NCI-H446 treated with DMSO at 0.1 percent for 48 hours (cell line): ENCODE measurements at places on chromosomes 1 and 21.

DNA sequence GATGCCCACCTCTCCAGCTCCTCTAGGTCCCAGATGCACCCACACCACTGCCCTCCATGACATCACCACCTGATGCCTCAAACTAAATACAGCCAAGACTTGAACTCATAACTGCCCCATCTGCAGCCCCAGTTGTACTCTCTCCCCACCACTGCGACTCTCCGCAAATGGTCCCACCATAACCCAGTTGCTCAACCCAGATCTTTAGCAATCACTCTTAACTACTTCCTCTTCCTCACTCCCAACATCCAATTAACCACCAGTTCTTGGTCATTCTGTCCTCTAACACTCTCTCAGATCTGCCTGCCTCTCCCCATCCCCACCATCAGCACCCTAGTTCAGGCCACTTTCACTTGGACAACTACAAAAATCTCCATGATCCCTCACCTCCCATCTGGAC, 36.8 kb upstream of the PLA2G2C start:
- no peak for DNase-seq

GRCh38 chr1:152543820-152544219, 22.8 kb downstream of the LCE3E start:
- DNase-seq: no peak

GRCh38 chr1:159960721-159961381, 6.8 kb upstream of the SLAMF9 start:
- DNase-seq: no peak

GRCh38 chr1:227299688-227300087, 18.6 kb downstream of the CDC42BPA start:
- DNase-seq: no peak

DNA sequence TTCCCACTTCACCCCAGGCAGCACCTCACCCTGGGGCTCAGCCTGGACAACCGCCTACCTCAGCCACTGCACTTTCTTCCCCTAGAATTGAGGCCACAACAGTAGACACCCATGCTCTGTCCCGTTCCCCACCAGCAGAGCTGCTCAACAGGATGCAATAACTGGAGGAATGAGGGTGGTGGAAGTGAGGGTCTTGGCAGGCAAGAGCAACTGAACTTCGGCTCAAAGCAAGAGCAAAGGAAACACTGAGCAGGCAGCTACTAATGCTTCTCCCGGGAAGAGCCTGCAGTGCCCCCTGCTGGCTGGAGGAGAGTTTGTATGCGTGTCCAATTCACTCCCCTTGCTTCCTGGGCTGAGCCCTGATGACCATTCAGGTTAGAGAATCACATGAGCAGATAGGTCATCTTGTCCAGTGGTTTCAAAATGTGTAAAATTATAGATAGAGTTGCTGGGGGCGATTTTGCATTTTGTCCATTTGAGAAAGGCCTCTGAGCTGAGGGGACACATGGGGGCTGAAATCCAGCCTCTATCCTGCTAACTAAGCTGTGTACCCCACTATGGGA, 13.9 kb downstream of the NT5C1A start:
- peak; percentile 23 for DNase-seq

DNA sequence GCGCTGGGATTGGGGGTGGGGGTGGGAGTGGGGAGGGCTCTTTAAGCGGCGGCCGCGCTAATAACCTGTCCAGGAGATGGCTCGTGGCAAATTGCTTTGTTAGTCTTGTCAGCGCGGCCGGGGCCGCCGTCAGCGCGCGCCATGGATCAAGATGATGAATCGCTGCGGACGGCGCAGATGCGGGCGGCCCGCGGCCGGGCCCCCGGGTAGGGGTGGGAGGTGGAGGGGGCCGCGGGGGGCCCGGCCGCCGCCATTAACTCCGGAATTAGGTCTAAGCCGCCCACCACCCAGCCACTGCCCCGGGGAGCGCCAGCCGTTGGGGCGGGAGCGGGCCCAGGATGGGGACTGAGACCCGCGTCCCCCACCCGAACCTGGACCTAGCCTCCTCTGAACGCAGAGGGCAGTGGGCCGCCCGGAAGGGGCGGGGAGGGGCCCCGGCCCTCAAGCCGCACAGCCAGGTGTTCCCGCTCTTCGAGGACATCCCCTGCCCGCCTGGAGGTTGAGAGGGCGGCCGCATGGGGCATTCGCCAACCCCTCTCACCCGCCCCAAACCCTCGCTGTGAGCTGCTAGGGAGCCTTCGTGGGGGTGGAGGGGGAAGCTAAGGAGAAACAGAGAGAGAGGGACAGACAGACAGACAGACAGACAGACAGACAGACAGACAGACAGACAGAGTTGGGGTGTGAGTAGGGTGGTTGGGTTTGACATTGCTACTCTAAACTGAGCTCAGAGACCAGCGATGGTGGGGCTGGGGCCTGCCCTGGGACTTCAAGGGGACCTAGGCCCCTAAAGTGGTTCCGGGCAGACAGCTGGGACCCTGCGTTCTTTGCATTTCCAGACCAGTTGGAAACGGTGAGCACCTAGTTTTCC, 3.8 kb upstream of the DMBX1 start:
- DNase-seq: no peak

GRCh38 chr1:8533124-8533523, 215.2 kb downstream of the SLC45A1 start:
- no peak for DNase-seq

GRCh38 chr1:152860129-152860528, 333 bp downstream of the LCE7A start:
- no peak for DNase-seq

- no peak for DNase-seq
These were observed 1.2 kb downstream of the LBR start for GRCh38 chr1:225426395-225427234.

DNA sequence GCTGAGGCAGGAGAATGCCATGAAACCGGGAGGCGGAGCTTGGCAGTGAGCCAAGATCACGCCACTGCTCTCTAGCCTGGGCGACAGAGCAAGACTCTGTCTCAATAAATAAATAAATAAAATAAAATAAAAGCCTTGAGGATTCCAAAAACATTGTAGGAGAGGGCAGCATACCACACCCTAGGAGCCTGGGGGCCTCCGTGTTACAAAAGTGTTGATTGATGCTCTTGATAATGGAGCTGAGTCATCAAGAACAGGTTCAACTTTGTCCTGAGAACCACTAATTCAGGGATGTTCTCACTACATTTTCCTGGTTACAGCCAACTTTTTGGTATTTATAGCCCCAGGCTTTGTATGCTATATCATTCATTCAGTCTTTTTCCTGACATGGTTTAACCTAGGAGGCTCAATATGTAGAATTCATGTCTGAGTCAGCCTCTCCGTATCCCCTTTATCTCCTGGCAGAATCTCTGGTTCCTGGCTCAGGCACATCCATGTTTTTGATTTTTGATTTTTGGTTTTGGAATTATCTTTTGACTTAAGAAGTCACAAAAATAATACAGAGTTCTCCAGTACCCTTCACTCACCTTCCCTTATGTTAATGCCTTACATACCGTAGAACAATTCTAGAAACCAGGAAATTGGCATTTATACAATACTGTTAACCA, 69.4 kb downstream of the LRRC8D start:
- no peak for DNase-seq

DNA sequence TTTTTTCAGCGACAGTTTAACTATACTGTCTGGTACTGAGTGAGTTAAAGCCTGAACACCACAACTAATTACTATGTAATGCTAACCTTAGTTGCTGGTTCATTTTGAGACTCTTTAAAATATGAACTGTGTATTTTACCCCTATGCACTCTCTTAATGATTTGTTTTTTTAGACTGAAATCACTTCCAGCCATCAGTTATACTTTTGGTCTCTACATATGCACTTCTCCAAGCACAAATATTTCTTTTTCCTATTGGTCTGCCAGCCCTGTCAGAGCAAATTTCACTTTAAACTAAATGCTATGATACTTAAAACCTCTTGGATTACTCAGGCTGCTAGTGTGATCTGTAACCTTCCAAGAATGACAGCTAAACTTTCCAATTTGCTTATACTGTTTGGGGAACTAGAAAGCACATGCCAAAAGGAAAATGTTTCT, 38.1 kb upstream of the SCYL3 start:
- no peak for DNase-seq
